SK-N-MC (cell line): ENCODE measurements at places on chromosomes 12 and 14.

DNA sequence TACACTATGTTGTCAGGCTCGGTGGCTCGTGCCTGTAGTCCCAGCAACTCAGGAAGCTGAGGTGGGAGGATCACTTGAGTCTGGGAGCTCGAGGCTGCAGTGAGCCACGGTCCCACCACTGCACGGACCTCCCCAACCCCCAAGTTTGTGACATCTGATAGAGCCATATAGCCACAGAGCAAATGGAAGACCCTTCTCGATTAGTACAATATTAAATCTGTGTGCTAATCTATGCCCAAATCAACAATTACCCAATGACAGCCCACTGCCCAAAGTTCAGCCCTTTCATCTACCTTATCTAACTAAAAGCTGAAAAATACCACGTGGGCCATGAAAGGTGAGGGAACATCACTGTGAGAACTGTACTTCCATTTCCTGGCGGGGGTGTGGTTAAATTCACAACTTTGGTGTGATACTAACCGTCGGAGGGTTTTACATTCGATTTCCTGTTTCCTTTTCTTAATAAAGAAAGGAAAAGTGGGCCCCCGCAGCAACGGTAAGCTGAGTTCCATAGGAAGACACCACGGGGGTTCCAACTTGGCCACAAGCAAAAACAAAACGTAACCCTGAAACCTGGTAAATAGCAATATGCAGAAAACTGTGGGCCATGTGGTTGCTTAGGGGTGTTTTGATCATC is 31.2 kb upstream of the FOS start:
- DNase-seq, result no peak

DNA sequence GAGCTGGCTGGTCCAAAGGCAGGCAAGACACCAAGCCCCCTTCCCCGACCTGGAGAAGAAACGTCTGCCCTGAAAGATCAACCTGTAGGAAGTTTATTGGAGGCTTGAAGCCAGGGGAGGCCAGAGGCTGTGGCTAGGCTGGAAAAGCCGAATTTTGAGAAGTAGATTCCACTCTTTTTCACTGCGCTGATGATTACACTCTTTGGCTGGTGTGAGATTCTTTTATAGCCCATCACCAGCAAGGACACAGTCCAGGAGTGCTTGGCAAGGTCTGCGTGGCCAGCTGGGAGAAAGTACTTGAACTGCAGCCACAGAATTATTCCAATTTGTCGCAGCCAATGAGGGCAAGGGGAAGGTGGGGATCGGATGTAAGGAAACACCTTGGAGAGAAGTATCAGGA is 45.0 kb downstream of the SYNE3 start:
- DNase-seq, result no peak

DNA sequence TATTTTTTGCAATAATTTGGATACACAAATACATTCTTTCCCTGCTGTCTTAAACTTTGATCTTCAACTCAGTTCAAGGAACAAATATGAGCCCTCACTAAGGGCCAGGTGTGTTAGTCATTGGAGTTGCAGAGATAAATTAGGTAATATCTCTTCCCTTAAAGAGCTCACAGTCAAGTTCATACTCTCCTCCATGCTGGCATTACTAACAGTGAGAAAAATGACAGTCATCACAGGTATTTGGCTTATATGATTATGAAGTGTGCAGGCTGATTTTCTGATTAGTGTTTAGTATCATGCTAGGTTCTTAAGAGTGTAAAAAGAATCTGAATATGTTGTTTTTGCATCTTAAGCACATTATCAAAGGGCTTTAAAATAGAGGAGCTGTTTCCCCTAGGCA is 594.7 kb downstream of the CCER1 start:
- no peak for DNase-seq

DNA sequence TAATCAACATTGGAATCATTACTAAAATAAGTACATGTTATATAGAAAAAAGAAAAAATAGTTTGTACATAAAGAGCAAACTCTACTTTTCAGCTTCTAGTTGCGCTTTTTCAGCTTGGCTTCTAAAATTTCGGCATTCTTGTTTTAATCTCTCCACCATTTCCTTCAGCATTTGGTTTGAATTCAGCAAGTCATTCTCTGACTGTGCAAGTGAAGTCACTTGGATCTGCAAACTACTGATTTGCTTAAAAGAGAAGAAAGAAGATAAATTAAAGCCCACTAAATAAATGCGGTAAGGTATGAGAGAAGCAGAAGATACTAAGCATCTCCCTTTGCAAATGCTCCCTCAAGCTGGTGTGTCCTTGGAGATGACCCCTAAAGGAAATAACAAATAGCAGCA is 126.3 kb downstream of the CEP83 start:
- DNase-seq, result no peak

- DNase-seq, result no peak
Observed at GRCh38 chr14:60602291-60602690, 47.0 kb downstream of the SIX1 start.
